Stimulated activated CD4-positive, alpha-beta T cell treated with anti-CD3 and anti-CD28 coated beads, Interleukin-12 subunit alpha, Interleukin-12 subunit beta, amount 100 ng/mL, for 24 hours (primary cell): ENCODE measurements at places on chromosomes 6 and 20.

- no peak for DNase-seq
These were observed 164.4 kb downstream of the CDKAL1 start for GRCh38 chr6:20698675-20699074.

- DNase-seq, result no peak
These were observed 220.7 kb upstream of the DEFB112 start for GRCh38 chr6:50270415-50270814.

GRCh38 chr6:11711003-11711983 lies 67.3 kb downstream of the ADTRP start:
- DNase-seq, result peak; percentile 74

DNA sequence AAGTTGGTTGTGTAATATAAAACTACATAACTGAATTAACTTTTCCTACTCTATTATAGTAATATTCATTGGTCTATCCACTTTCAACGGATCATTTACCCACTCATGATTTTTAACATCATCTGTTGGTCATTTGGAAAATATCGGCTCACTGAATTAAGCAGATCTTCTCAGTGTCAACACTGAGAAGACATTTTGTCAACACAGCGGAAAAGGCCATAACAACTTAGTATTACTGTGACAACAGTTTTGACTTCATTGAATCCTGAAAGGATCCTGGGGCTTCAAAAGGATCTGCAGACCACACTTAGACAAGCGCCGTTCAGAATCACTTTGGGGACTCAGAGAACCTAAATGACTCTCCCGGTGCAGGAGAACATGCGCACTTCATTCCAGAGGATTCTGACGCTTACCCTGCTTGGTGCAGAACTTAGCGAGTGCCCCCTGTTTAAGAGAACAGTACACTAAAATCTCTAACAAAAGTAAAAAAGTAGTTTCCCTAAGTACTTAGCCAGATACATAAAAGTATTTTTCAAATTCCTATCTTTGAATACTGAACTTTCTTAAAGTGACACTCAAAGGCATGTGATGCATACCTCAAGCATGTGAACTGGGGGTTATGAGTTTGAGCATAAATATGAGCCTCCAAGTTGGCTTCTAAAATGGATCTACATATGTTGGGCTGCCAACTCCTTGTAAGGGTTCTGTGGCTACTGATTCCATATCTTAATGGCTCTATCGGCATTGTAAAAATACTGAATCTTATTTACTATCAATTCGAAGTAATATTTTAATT lies 4.0 kb downstream of the ZBTB2 start:
- no peak for DNase-seq

- no peak for DNase-seq
These were observed 98.1 kb downstream of the HIVEP2 start for GRCh38 chr6:142846883-142847287.

DNA sequence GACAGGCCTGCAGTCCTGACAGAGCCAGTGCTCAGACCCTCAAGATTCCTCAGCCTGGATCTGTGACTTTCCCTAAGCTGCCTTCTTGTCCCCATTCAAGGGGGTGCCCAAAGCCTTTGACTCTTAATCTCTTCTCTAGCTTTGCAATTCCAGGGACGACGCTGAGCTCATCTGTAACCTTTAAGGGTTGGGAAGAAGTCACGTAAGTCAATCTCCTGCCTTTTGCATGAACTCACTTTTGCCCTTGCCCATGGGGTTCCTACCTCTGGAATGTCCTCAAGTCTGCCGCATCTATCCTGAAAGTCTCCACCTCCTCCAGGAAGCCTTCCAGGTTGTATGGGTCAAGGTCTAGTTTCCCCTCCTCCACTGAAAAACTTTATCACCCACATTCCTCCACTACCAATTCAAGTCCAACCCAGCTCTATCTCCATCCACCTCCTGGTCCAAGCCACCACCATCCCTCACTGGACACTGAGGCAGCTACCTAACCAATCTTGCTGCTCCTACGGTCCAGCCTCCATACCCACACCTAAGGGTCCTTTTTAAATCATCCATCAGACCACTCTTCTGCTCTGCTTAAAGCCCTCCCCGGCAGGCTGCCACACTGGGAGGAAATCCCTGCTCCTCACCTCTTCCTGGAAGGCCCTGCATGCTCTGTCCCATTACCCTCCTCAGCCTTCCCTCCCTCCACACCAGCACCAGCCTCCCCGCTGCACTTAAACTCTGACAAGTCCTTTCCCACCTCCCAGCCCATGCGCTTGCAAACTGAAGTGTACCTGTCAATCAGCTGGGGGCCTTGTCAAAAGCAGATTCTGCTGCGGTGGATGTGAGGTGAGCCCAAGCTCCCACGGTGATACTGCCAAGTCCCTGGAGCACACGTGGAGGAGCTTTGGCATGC lies 29.7 kb downstream of the PREX1 start:
- DNase-seq, result no peak

GRCh38 chr6:54291738-54292137 lies 16.5 kb upstream of the TINAG start:
- no peak for DNase-seq

- no peak for DNase-seq
These were observed 52.1 kb upstream of the BHLHE23 start for GRCh38 chr20:63058696-63059335.

DNA sequence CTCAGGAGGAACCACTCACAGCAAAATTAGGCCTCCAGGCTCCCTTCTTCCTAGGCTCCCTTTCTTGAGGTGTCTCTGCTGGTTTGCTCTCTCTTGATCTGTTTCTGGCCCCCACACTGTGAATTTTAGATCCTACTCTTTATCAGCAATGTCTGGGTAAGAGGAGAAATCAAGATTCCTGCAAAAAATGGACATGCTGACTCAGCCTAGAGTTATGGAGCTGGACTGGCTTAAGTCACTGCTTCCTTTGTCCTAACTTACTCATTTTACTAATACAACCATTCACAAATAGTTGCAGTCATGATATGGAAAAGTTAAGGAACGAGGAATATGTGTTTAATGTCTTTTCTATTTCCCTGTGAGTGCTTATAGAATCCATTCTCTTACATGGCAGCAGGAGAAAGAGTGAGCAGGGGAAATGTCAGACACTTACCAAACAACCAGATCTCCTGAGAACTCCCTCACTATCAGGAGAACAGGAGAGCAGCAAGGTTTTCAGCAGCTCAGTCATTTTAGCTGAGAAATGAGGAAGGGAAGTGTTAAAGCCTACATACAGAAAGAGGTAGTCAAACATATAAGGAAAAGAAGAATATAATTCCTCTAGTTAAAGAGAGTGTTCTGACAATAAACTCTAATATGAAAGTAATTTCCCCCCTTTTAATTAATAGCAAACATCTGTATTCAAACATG lies 160.8 kb downstream of the PDE7B start:
- DNase-seq, result no peak

DNA sequence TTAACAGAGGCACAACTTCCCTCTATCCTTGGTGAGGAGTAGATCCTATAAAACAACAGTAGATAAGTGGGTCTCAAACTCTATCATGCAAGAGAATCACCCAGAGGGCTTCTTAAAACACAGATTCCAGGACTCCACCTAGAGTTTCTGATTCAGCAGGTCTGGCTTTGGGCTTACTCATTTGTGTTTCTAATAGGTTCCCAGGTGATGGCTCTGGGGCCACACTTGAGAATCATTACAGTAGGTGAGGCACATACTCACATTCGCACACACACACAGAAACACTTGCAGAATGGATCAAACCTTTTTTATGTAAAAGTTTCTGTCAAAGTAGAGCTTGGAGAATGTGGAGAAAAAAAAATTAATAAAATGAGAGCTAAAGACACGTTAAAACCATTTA lies 52.4 kb downstream of the TMEM242 start:
- no peak for DNase-seq

- no peak for DNase-seq
These were observed 3.0 kb downstream of the ADGRF4 start for GRCh38 chr6:47701363-47701762.

GRCh38 chr20:48031122-48031521 lies 245.8 kb upstream of the SULF2 start:
- no peak for DNase-seq

DNA sequence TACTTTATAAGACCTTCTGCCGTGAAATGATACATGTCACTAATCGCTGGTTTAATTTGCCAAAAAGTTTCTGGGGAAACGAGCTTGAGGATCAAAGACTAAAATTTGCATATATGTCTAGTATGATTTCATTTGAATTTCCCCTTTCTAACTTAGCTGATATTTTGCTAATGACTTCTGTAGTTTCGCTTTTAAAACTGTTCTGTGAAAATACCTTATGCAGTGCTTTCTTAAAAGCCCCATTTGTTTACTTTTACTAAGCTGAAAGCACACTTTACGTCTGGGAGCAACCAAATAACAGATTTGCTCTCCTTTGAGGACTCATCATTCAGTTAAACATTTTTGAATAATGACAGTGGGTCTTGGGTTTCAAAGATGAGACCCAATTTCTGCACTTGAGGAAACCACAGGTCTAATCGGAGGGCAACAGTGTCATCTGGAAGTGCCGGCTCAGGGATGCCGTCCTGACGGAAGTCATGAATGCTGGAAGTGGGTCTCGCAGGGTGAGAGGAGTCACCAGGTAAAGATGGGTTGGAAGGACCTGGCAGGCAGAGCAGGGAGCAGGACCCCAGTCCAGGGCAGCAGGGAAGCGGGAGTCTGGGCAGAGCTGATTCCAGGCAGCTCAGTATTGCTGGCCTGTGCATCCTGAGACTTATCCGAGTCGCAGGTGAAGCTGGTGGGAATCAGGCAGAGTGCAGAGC lies 33.2 kb downstream of the PLEKHG1 start:
- DNase-seq, result no peak

DNA sequence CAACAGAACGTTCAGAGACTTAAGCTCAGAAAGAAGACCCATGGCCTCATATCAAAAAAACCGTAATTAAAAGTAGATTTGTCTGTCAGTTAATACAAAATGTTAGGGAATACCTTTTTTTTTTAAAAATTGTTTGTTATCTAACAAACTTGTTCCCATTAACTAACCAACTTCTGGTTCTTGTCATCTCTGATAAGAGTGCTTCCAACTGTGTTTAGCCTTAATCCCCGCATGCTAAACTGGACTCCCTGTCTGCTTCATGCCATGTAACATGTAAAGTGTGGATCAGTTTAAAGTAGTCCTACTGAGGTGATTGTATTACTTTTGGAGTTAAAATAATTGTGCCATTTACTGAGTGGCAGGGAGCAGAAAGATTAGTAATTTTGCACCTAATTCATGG lies 6.3 kb downstream of the JARID2 start:
- DNase-seq, result no peak

GRCh38 chr6:150770637-150771036 lies 94.9 kb upstream of the MTHFD1L start:
- DNase-seq, result no peak

GRCh38 chr6:2307799-2308198 lies 62.4 kb upstream of the GMDS start:
- DNase-seq, result no peak

DNA sequence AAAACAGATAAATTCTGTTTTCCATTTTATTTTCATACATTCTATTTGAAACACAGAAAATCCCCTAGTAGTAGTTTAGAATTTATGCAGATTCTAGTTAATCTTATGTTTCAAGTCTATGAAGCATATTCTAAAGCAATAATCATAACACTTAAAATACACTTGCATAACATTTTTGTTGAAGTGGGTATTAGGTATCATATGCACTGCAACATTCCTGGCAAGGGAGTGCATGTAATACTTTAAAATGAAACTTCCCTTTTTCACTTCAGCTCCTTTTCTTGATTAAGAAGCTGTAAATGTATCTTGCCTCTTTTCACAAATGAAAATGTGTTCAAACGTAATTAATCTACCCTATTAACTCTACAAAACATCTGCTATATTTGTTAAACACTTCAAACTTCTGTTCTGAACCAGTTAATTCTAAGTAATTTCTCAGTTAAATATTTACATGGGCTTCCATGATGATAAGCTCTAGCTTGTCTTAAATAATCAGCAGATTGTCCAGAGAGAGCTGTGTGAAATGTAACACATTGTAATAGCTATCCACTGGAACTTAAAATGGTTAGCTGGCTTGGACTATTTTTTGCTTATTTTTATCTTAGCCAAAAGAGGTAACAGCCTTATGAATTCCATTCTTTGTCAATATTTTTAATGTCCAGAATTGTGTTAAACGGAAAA lies 192.8 kb downstream of the COL19A1 start:
- DNase-seq, result no peak

- DNase-seq, result no peak
These were observed 20.6 kb upstream of the QKI start for GRCh38 chr6:163393923-163394322.

DNA sequence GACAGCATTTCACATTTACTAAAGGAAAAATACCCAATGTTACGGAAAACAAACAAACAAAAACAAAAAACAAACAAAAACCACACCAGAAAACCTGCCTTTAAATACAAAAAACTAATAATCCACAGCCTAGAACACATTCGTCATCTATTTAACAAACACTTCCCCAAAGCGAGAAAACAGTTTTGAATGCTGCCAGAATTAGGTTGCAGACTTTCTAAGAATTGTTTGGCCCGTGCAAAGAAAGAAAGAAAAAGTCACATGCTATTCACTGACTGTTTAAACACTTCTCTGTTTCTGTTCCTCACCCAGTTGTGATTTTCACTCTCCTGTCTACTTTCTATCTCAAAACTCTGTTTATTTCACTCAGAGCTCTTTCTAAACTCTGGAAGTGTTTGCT lies 52.5 kb downstream of the BCAS1 start:
- no peak for DNase-seq

- no peak for DNase-seq
These were observed 9.0 kb upstream of the HDAC2 start for GRCh38 chr6:113979937-113980336.

- DNase-seq, result no peak
These were observed 282.0 kb downstream of the SYNE1 start for GRCh38 chr6:152355166-152355565.

- DNase-seq, result no peak
These were observed 16.8 kb downstream of the MRAP2 start for GRCh38 chr6:84050408-84050807.

GRCh38 chr20:7389216-7389615 lies 551.0 kb downstream of the HAO1 start:
- DNase-seq, result no peak

GRCh38 chr6:94736236-94736635 lies 841.1 kb upstream of the MANEA start:
- DNase-seq, result no peak

DNA sequence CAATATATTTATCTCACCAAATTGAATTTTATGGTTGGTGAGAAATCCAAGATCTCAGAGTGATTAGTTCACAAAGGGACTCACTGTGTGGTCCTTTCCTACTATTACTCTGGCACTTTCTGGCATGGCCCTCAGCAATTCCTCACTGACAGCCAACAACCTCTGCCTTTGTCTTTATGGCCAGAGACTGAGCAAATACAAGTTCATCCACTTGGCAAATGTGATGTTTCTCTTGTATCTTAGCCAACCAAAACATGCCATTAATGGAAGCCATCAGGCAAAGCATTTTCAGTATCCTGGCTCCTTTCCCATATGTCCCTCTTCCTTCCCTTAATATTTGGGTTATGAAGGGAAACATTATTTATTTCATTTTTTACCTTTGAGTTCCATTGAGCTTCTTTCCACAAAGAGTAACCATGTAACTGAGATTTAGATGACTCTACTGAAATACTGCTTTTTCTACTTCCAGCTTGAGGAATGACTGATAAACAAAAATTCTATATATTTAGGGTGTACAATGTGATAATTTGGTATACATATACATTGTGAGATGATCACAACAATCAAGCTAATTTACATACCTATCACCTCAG lies 30.8 kb upstream of the SMLR1 start:
- no peak for DNase-seq
